Thymus (tissue), 14 donors: ENCODE measurements at places on chromosomes 12 and 14. TPM values are rescaled to one million over a fixed set of nuclear protein-coding genes. Genes with fewer than 3 reads are reported as not detected.

The KRT6A gene
- total RNA-seq, result 14.4 TPM

The SYT1 gene
- total RNA-seq, result 1.5 TPM

The TAS2R42 gene
- 0.09 TPM for total RNA-seq

The GARIN6 gene
- not detected for total RNA-seq

The NELL2 gene
- 8.4 TPM for total RNA-seq
